AG09319 (cell line): ENCODE measurements at places on chromosomes 6 and 20.

GRCh38 chr6:47241742-47242482 lies 67.8 kb downstream of the TNFRSF21 start:
- DNase-seq: no peak

DNA sequence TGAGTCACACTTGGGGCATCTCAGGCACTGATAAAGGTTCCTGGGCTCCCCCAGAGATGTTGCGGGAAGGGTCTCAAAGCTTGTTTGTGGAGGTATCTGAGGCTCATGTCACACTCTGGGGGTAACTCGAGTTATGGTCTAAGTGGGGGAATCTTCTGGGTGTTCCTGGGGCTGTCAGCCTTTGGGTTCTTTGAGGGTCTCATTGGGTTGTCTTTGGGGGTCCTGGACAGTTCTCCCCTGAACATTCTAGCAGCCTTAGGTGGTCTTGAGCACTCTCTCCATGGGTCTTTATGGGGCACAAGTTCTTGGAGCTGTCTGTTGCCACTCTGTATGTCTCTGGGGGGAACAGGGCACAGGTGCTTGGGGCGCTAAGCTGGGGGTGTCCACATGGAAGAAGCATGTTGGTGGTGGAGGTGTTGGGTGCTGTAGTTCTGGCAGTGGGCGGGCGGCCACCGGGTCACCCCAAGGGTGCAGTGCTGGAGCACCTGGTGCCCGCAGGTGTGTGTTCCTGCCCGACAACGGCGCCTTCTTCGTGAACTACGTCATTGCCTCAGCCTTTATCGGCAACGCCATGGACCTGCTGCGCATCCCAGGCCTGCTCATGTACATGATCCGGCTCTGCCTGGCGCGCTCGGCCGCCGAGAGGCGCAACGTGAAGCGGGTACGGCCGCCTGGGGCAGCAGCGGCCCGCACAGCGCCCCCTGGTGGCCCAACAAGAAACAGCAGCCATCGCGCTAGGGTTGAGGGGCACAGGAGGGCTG lies 7.1 kb upstream of the CAPN11 start:
- DNase-seq: no peak

DNA sequence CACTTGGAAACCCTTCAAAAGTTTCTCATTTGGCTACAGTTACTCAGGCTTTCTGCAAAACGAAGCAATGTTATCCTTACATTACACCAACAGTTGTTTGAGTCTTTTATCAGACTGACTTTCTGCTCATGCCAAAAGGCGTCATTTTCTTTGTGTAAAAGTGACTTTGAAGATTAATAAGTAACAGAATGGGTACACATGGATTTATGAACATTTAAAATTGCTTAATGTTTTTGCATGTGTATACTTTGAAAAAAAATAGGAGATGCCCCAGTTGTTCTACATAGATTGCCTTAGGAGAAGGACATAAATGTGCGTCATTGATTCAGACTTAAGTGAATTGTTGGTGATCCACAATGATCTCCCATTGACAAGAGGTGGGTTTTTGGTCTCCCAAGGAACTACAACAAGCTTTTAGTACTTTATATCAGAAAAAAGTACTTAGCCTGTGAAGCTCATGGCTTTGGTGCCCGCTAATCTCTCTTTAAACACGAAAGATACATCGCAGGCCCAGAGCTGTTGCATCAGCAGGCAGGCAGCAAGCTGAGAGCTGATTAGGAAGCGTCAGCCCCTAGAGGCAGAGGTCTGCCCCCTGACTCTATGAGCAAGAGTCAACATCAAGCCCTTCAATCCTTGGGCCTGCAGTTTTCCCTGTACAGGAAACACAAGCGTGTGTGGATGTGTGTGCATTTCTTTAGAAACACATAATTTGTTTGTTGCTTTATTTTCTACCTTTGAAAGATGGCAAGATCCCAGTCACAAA lies 45.9 kb downstream of the SLC22A3 start:
- DNase-seq: no peak

DNA sequence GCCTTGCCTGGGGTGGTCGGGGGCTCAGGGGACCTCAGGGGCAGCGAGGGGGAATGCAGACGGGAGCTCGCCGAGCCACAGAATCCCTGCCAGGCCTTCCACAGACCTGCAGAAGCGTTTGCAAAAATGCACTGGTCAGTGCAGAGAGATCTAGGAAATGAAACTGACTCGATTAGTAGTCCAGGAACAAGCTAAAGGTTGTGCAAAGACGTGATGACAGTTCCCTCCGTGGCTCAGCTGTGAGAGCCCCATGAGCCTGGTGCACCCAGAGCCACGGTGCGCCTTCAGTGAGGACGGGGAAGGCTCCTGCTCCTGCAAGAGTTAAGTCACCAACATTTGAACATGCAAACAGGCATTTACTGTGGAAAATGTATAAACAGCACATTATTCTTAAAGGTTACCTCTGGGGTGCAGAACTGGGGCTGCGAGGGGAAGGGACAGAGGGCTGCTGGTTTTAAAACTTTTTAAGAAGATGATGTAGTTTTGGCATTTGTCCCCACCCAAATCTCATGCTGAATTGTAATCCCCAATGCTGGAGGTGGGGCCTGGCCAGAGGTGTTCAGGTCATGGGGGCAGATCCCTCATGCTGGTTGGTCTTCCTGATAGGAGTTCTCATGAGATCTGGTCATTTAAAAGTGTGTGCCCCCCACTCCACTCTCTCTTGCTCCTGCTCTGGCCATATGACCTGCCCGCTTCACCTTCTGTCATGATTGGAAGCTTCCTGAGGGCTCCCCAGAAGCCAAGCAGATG lies 147.3 kb downstream of the DLL1 start:
- no peak for DNase-seq

DNA sequence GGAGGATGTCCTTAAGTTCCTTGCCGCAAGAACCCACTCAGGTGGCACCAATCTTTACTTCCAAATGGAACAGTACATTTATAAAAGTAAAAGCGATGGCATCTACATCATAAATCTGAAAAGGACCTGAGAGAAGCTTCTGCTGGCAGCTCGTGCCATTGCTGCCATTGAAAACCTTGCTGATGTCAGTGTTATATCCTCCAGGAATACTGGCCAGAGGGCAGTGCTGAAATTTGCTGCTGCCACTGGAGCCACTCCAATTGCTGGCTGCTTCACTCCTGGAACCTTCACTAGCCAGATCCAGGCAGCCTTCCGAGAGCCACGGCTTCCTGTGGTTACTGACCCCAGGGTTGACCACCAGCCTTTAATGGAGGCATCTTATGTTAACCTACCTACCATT lies 191.7 kb downstream of the TRIM27 start:
- DNase-seq: no peak

GRCh38 chr6:42774201-42774600 lies 7.7 kb upstream of the BICRAL start:
- no peak for DNase-seq
